Adrenal gland (tissue), 19 donors: ENCODE measurements at places on chromosomes 2 and 18.
A peak's percentile ranks its signal among the peaks of the same experiment; 100 is the strongest.

- no peaks in the 10 kb centered on the region for H3K36me3 ChIP-seq
- H3K27ac ChIP-seq: no peak overlapping the region
- no peaks in the 10 kb centered on the region for H3K27me3 ChIP-seq
- H3K4me3 ChIP-seq: no peak overlapping the region
- no peaks in the 10 kb centered on the region for H3K4me1 ChIP-seq
Observed at GRCh38 chr2:118668431-118669424, 178.7 kb downstream of the EN1 start.

- DNase-seq: no peak
- peaks cover 9% of the 10 kb centered on the region for H3K27me3 ChIP-seq
- no peaks in the 10 kb centered on the region for H3K36me3 ChIP-seq
- no peaks in the 10 kb centered on the region for H3K4me1 ChIP-seq
- H3K4me3 ChIP-seq: no peak overlapping the region
Observed at GRCh38 chr2:94992360-94992759, 33.1 kb upstream of the MAL start.

- H3K4me3 ChIP-seq: no peak overlapping the region
- no peaks in the 10 kb centered on the region for H3K36me3 ChIP-seq
- no peak overlapping the region for H3K27ac ChIP-seq
- no peaks in the 10 kb centered on the region for H3K27me3 ChIP-seq
- H3K4me1 ChIP-seq: no peaks in the 10 kb centered on the region
Observed at GRCh38 chr2:176501617-176502016, 232.4 kb downstream of the MTX2 start.

- H3K4me3 ChIP-seq: no peak overlapping the region
- H3K27me3 ChIP-seq: peaks cover 4% of the 10 kb centered on the region
- H3K4me1 ChIP-seq: peaks cover 8% of the 10 kb centered on the region
- H3K36me3 ChIP-seq: no peaks in the 10 kb centered on the region
Observed at GRCh38 chr2:239706367-239706766, 305.5 kb upstream of the HDAC4 start.

GRCh38 chr2:3470166-3470651 lies 49.1 kb downstream of the ADI1 start:
- H3K36me3 ChIP-seq: peaks cover 48% of the 10 kb centered on the region
- H3K4me3 ChIP-seq: no peak overlapping the region
- H3K27me3 ChIP-seq: no peaks in the 10 kb centered on the region

DNA sequence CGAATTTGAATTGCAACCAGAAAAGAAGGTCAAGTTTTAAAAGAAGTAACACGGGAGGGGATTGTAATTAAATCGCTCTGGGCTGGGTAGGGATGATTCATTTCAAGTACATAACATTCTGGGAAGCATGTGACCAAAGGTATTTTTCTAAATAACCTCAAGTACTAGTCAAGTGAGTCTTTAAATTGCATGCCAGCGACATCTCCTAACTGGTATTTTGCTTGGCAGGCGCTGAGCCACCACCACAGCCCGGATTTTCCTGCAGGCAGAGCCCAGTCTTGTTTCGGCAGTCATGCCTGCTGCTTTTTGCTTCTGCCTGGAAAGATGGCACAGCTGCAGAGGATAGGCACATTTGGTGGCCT lies 33.7 kb upstream of the NPAS2 start:
- no peaks in the 10 kb centered on the region for H3K4me1 ChIP-seq
- no peaks in the 10 kb centered on the region for H3K27me3 ChIP-seq
- no peaks in the 10 kb centered on the region for H3K36me3 ChIP-seq
- no peak overlapping the region for H3K4me3 ChIP-seq
- peak; percentile 23 for DNase-seq

DNA sequence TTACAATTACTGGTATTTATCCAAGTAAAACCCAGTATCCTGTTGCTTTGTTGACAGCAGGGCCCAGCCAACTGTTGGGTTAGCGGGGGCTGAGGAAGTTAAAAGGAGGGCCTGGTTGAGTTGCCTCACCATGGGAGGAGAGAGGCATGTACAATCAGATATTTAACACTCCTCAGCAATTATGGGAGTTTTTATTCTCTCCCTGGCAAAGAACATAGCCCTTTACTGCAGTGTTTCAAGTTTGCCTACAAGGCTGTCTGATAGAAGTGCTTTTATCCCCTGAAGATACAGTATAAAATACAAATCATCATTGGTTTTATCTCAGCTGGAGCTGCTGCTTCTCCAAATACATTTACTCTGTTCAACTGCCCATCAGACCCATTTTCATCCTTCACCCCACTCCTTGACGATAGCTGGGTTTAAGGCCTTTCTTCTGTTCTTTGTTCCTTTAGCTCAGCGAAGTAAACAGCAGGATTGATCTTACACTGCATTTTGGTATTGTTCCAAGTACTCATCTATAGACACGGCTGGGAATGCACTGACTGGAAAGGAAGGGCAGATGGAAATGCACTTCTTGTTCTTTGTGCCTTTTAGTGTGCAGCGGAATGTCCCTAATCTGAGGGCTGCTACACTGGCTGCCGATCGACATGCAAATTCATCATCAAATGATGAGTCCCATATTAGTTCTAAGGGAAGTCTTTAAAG lies 402.5 kb upstream of the SPRED2 start:
- H3K4me1 ChIP-seq: no peaks in the 10 kb centered on the region
- no peak for DNase-seq
- H3K27ac ChIP-seq: no peak overlapping the region

DNA sequence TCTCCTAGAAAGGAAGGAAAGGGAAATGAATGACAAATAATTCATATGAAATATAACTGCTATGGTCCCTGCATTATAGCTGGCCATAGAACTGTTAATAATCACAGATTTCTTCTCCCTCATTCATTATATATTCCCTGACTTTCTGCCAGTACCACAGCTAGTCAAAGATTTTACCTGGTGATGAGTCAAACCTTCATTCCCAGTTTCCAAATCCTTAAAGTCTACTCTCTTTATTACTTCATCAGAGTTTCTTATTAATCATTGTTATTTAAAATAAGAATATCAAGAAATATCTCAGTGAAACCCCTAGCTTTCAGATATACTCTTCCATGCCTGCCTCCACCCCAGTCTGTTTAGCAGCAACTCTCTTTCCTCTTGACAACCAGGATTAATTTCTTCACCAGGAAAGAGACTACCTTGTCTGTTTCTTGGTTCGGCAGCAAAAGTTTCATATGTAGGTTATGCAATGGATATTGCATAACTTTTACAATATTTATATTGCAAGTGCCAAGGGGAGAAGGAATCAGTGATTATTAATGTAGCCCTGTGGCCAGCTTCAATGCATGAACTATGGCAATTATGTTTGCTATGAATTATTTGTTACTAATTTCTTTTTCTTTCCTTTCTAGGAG lies 533.8 kb downstream of the FBXO15 start:
- no peak overlapping the region for H3K27ac ChIP-seq
- H3K4me1 ChIP-seq: no peaks in the 10 kb centered on the region
- H3K27me3 ChIP-seq: no peaks in the 10 kb centered on the region
- H3K36me3 ChIP-seq: no peaks in the 10 kb centered on the region

- no peak for DNase-seq
- H3K27ac ChIP-seq: no peak overlapping the region
- no peak overlapping the region for H3K4me3 ChIP-seq
- no peaks in the 10 kb centered on the region for H3K27me3 ChIP-seq
Observed at GRCh38 chr2:115833196-115833595, 1390.8 kb downstream of the DPP10 start.

GRCh38 chr2:168087401-168087800 lies 160.0 kb downstream of the STK39 start:
- no peak overlapping the region for H3K4me3 ChIP-seq
- no peak overlapping the region for H3K27ac ChIP-seq
- H3K4me1 ChIP-seq: no peaks in the 10 kb centered on the region

GRCh38 chr2:181627545-181627944 lies 29.4 kb downstream of the CERKL start:
- no peaks in the 10 kb centered on the region for H3K4me1 ChIP-seq
- no peak for DNase-seq
- H3K36me3 ChIP-seq: no peaks in the 10 kb centered on the region
- no peaks in the 10 kb centered on the region for H3K27me3 ChIP-seq
- no peak overlapping the region for H3K27ac ChIP-seq

- no peak for DNase-seq
- H3K4me3 ChIP-seq: no peak overlapping the region
- no peak overlapping the region for H3K27ac ChIP-seq
- H3K27me3 ChIP-seq: no peaks in the 10 kb centered on the region
- no peaks in the 10 kb centered on the region for H3K36me3 ChIP-seq
Observed at GRCh38 chr2:29031046-29031445, 43.3 kb downstream of the PCARE start.

GRCh38 chr18:79644666-79645057 lies 34.9 kb upstream of the CTDP1 start:
- H3K36me3 ChIP-seq: no peaks in the 10 kb centered on the region
- H3K4me1 ChIP-seq: no peaks in the 10 kb centered on the region

GRCh38 chr2:45699032-45699658 lies 47.7 kb downstream of the PRKCE start:
- no peak overlapping the region for H3K27ac ChIP-seq
- H3K4me3 ChIP-seq: no peak overlapping the region
- H3K4me1 ChIP-seq: no peaks in the 10 kb centered on the region
- H3K36me3 ChIP-seq: no peaks in the 10 kb centered on the region

DNA sequence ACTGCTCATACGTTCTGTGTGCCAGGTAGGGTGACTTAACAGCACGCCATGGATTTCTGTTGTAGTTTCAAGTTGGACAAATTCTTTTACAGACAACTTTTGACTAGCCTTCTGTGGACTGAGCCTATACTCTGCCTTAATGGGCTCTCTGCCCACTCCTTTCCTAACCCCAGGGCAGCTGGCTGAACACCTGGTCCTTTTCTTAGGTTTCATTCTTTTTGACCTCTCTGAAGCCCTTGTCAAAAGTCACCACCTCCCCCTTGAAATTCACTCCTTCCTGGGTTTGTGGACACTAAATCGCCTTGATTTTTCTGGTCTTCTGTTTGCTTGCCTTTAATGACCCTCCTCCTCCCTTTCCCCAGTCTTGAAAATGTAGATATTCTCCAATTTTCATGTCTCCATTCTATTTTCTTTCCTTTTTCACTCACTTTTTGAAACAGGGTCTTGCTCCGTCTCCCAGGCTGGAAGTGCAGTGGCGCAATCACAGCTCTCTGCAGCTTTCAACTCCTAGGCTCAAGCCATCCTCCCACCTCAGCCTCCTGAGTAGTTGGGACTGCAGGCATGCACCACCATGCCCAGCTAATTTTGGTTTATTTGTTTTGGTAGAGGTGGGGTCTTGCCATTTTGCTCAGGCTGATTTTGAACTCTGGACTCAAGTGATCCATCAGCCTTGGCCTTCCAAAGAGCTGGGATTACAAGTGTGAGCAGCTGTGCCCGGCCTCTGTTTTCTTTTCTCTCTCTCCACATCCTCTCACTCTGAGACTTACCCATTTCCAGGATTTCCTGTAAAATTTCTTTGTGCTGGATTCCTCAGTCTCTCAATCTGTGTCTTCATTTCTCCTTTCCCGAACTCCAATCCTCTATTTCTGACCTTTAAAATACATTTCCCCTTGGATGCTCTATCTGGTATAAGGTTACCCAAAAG lies 112.9 kb downstream of the PLB1 start:
- H3K27ac ChIP-seq: no peak overlapping the region
- no peaks in the 10 kb centered on the region for H3K27me3 ChIP-seq
- H3K36me3 ChIP-seq: no peaks in the 10 kb centered on the region
- H3K4me1 ChIP-seq: no peaks in the 10 kb centered on the region
- no peak overlapping the region for H3K4me3 ChIP-seq

- DNase-seq: no peak
- no peak overlapping the region for H3K4me3 ChIP-seq
- H3K4me1 ChIP-seq: no peaks in the 10 kb centered on the region
- H3K36me3 ChIP-seq: no peaks in the 10 kb centered on the region
- no peaks in the 10 kb centered on the region for H3K27me3 ChIP-seq
Observed at GRCh38 chr2:167114018-167114417, 225.7 kb downstream of the XIRP2 start.

- no peak overlapping the region for H3K4me3 ChIP-seq
- H3K27ac ChIP-seq: peak overlapping the region; percentile 69
- H3K4me1 ChIP-seq: peaks cover 30% of the 10 kb centered on the region
- H3K27me3 ChIP-seq: no peaks in the 10 kb centered on the region
- H3K36me3 ChIP-seq: peaks cover 82% of the 10 kb centered on the region
- DNase-seq: peak; percentile 76
Observed at GRCh38 chr2:217832115-217832514, 170.7 kb downstream of the TNS1 start.

GRCh38 chr2:46771309-46771708 lies 144.3 kb downstream of the MCFD2 start:
- no peaks in the 10 kb centered on the region for H3K4me1 ChIP-seq
- no peak overlapping the region for H3K27ac ChIP-seq
- no peak overlapping the region for H3K4me3 ChIP-seq
- H3K36me3 ChIP-seq: no peaks in the 10 kb centered on the region
- no peak for DNase-seq

DNA sequence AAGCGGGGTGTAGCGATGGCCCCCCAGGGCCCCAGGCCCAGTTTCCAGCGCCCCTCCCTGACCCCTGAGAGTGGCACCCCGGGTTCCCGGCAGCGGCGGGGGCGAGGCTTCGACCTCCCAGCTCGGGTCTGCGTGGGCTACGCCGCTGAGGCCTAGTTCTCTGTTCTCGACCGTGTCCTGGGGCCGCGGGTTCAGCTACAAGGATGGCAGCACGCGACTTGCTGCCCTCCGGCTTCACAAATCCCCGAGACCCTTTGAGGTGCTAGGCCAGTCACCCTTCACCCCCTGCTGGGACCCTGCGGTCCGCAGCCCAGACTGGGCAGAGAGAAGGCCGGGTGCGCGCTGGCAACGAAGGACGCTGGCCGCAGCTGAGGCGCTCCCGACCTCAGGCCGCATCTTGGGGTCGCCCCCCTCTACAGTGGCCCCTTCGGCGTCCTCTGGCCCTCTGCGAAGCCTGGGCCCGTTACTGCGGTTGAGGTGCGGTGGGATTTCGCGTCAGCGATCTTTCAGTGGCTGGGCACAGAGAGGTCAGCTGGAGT lies 1.2 kb downstream of the OTX1 start:
- no peak for DNase-seq
- H3K36me3 ChIP-seq: no peaks in the 10 kb centered on the region
- peak overlapping the region; percentile 72 for H3K4me3 ChIP-seq
- H3K27ac ChIP-seq: no peak overlapping the region

DNA sequence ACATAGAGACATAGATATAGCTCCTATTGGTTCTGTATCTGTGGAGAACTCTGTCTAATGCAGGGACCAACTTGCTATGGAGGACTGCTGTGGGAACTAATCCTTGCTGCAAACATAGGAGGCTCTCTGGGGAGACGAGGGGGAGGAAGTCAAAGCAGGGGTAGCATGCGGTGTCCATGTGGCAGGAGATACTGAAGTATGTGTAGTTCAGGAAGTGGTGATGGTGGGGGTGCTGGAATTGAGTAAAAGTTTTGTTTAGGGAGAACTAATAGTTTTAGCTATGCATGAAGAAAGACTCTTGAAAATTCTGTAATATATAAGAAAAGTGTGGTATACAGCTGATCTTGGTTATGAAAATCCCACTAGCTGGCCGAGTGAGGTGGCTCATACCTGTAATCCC lies 62.0 kb downstream of the ANKRD44 start:
- no peaks in the 10 kb centered on the region for H3K27me3 ChIP-seq
- no peak for DNase-seq
- H3K36me3 ChIP-seq: no peaks in the 10 kb centered on the region
- no peak overlapping the region for H3K27ac ChIP-seq

DNA sequence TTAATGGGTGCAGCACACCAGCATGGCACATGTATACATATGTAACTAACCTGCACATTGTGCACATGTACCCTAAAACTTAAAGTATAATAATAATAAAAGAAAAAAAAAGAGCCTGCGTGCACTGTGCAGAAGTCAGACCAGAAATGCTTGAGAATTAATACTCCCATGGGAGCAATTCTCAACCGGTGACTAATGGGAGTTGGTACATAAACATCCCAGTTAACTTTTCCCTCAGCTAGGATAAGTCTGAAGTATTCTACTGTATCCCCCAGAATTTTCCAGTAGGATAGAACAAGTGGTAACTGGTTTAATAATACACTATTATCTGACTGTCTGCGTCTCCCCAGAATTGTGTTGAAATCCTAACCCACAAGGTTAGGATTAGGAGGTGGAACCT lies 113.6 kb upstream of the COL5A2 start:
- no peak overlapping the region for H3K4me3 ChIP-seq
- no peak for DNase-seq
- no peaks in the 10 kb centered on the region for H3K36me3 ChIP-seq
- H3K27ac ChIP-seq: no peak overlapping the region
